ENCODE measurements at places on chromosomes 4 and X. TPM values are rescaled to one million over a fixed set of nuclear protein-coding genes. Genes with fewer than 3 reads are reported as not detected.

The GLUD2 gene
- 2.8 TPM for polyA plus RNA-seq

The CTAG1B gene
- not detected for polyA plus RNA-seq

The TMEM47 gene
- polyA plus RNA-seq = 0.42 TPM

The DRP2 gene
- polyA plus RNA-seq = 0.36 TPM

The XK gene
- polyA plus RNA-seq = 0.34 TPM

The VEGFD gene
- 0.62 TPM for polyA plus RNA-seq

The CNGA1 gene
- polyA plus RNA-seq = not detected

DNA sequence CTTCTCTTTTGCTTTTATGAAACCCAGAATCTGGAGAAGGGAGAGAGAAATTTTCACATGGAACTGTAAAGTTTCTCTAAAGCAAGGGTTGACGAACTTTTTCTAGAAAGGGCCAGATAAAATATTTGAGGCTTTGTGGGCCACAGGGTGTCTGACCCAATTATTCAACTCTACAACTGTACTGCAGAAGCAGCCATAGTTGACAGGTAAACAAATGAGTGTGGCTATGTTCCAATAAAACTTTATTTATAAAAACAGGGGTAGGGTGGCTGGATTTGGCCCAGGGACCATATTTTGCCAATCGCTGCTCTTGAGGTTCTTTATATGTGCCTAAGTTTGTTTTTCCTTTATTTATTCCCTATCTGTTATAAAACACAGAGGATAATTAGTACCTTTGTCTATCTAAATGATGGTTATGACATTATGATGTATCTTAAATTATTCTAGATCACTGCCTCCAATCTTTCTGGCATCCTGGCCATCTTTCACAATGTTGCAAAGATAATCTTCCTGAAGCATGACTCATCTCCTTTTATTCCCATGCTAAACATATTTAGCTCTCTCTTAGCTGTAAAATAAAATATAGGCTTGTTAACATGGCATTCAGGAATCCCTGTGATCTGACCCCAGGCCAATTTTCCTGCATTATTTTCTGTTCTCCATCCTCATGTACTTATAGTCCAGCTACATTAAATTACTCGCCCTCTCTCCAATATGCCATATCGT is 106.8 kb upstream of the CBLL2 start:
- DNase-seq = peak; percentile 0

DNA sequence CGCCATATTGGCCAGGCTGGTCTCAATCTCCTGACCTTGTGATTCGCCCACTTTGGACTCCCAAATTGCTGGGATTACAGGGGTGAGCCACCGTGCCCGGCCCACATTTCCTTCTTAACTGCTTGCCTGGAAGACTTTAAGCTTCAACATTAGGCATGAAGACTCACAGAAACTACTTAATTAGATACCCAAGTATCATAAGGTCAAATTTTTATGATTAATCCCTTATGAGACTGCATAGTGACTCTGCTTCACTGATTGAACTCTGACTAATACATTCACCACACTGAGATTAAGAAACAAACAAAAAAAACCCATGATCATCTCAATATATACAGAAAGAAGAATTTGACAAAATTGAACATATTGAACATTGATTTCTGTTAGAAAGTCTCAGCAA is 87.4 kb upstream of the KCTD8 start:
- no peak for DNase-seq

- no peak for DNase-seq
These were observed 74.1 kb downstream of the SLC10A6 start for GRCh38 chr4:86775061-86775460.

DNA sequence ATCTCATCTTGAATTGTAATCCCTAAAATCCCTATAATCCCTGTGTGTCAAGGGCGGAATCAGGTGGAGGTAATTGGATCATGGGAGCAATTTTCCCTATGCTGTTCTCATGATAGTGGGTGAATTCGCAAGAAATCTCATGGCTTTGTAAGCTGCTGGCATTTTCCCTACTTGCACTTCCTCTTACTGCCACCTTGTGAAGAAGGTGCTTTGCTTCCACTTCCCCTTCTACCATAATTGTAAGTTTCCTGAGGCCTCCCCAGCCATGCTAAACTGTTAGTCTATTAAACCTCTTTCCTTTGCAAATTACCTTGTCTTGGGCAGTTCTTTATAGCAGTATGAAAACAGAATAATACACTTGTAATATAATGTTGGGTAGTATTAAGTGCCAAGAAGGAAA is 1087.4 kb upstream of the SLIT2 start:
- DNase-seq = no peak

DNA sequence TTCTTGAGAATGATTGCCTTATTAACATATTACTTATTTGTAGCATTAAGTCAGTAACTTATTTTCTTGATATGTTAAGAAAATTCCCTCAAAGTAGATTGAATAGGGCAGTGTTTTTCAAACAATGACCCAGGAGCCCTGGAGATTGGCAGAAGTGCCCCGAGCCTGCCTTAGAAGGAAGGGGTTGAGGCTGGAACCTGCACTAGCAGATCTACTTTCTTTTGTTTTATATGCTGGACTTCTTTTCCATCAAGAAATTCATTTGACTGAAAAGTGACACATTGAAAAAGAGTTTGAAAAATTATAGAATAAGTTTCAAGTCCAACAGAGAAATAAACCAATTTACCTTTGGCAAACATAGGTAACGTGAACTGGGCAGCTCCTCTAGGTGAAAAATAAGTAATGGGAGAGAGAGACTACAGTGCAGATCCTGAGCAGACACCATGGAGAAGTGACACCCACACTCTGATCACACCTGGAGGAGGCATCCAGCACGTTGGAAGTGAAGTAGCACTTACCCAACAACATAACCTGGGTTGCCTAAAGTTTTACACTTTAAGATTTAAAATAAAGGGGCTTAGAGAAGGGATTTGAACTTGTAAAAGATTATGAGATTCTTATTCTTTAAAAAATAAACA is 18.6 kb downstream of the ARSJ start:
- no peak for DNase-seq

GRCh38 chr4:27046851-27047250 is 186.2 kb downstream of the STIM2 start:
- DNase-seq = no peak

- no peak for DNase-seq
These were observed 534.2 kb downstream of the RAB28 start for GRCh38 chr4:12949719-12950490.

DNA sequence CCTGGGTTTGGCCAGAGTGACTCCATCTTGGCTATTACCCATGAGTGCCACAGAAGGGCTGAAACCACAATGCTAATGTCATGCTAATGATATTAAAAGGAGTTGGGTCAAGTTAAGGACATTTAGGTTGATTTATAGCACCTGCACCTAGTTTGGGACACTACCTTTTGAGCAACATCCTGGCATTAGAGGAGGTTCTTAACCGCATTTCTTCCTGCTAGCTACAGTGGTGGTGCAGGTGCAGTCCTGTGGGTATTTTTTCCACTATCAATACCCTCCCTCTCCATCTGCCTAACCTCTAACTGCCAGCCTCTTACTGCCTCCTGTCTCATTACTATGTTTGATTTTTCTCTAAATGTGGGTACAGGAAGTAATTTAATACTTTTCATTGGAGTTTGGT is 1276.1 kb downstream of the FSTL5 start:
- no peak for DNase-seq

DNA sequence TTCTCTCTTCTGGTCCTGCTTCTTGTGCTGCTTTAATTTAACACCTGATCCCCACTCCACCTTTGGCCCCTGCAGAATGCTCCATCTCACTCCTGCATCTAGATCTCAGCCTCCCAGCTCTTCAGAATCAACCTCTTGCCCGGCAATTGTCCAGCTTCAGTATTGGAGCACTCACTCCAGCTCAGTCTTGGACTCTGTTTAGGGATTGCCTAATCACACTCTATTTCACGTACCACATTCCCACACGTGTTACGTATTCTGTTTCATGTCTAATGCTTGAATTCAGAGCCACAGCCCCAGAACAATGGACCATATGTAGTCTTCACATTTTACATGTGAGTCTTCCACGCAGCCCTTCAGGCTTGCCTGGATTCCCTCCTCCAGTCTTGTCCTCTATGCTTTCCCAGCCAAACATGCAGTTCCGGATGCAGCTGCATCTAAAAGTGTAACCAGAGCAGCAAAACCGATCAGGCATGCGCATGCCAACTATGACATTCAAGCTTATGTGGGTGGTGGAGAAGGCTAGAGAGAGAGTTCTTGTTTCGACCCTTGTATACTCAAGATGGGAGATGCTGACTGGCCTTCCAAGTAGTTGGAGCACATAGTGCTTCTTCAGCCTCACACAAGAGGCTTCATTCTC is 105.2 kb upstream of the FAM9A start:
- DNase-seq = no peak

DNA sequence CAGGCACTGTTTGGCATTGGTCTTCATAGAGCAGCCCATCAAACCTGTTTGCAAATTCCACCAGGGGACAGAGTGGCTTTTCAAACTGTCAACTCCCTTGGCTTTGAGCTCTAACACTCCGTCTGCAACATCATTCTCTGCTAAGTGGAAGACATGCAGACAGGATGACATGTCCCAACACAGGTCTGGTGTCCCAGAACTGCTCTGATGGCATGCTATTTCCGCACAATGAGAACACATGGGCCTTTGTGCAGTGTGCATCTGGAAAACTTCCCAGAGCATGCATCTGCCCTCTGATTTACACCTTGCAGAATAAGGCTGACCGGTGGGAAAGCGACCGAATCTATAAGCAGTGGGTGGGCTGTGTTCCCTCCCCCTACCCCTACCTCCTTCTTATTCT is 212.8 kb upstream of the GYPA start:
- no peak for DNase-seq

- no peak for DNase-seq
These were observed 47.2 kb downstream of the GBA3 start for GRCh38 chr4:22739968-22740367.

- DNase-seq = no peak
These were observed 128.6 kb upstream of the FTHL17 start for GRCh38 chrX:31200430-31200829.

- DNase-seq = no peak
These were observed 345.7 kb upstream of the NR3C2 start for GRCh38 chr4:148787831-148788477.

DNA sequence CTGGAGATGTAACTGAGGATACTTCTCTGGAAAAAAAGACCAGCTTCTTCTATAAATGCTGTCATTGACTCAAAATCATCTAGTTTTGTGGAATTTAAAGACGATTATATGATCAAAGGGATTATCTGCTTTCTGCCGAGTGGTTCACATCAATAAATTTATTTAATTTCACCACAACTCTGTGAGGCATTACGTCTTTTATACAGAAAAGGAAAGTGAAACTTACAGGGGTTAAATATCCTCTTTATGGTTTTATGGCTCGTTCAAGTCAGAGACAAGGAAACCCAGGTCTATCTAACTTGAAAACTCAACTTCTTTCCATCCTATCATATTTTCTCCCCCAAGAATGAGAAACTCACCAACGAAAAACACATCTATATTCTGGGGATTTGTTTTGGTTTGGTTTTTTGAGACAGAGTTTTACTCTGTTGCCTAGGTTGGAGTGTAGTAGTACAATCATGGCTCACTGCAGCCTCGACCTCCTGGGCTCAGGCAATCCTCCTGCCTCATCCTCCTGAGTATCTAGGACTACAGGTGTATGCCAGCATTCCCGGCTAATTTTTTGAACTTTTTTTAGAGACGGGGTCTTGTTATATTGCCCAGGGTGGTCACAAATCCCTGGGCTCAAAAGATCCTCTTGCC is 377.9 kb upstream of the EMCN start:
- DNase-seq = no peak

DNA sequence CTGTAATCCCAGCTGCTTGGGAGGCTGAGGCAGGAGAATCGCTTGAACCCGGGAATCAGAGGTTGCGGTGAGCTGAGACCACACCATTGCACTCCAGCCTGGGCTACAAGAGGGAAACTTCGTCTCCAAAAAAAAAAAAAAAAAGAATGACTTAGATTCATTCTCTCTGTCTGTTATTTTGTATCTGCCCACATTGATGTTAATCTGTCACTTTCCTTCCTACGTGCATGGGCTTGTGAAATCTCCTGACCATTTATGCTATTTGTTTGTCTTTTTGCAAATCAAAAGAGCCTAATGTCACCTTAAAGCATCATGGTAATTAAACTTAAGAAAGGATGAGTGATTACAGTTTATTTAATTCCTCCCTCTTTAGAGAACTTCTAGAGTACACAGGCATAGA is 27.4 kb downstream of the GAB1 start:
- no peak for DNase-seq

- DNase-seq = no peak
These were observed 21.1 kb downstream of the PIGG start for GRCh38 chr4:519885-520682.

- no peak for DNase-seq
These were observed 81.5 kb upstream of the BCOR start for GRCh38 chrX:40179283-40179682.

DNA sequence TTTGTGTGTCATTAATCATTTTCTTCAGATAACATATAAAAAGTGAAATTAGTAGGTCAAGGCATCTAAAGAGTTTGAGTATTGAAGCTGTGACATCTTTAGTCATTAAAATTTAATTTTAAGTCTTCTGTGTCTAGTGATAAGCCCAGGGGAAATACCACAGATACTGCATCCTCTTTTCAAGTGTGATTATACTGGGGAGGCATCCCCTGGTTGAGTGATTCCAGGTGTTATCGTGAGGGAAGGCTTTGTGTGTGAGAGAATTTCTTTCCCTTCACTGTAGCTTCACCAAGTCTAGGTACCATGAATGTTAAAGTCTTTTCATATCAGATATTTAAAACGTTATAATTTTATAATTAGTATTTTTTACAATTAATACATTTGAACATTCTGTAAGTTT is 193.4 kb downstream of the FRAS1 start:
- no peak for DNase-seq

DNA sequence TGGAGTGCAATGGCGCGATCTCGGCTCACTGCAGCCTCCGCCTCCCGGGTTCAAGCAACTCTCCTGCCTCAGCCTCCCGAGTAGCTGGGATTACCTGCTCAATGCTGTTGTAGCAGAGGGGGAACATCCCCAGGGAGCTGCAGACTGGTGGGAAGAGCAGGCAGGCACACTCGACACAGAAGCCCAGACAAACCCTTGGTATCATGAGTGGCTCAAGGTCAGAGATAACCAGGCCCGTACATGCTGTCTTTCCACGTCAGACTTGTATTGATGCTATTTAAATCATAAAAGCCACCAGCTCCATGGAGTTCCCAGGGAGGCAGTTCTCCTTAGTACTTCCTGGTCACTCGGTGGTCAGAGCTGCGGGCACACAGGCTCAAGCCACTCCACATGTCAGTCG is 33.2 kb downstream of the TRIML2 start:
- DNase-seq = no peak

DNA sequence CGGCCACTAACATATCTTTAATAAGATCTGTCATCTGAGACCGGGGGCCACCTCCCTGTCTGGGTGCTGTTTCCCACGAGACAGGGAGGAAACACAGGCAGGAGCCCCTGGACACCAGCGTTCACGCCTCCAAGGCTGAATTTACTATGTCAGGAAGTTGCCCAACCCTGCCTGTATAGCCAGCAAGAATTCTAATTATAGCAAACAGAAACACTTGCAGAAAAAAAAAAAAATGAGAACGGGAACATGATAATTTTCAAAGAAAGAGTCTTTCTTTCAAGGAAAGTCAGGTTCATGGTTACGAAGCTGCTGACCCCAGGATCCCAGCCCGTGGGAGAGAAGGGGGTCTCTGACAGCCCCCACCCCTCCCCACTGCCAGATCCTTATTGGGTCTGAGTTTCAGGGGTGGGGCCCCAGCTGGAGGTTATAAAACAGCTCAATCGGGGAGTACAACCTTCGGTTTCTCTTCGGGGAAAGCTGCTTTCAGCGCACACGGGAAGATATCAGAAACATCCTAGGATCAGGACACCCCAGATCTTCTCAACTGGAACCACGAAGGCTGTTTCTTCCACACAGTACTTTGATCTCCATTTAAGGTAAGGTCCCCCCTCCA is at the start of gene IL3RA:
IL3RA (plus strand) TSS at position 455 of the 613 bp plus-strand sequence. CDS start 4,981 bp downstream, outside the sequence.
- DNase-seq = no peak

- DNase-seq = no peak
These were observed 50.9 kb downstream of the USP26 start for GRCh38 chrX:133045986-133046385.
